Activated naive CD4-positive, alpha-beta T cell treated with anti-CD3 and anti-CD28 coated beads, Interleukin-2, amount 50 U/mL, for 72 hours (primary cell): ENCODE measurements at places on chromosomes 16 and 17. TPM values are rescaled to one million over a fixed set of nuclear protein-coding genes. Genes with fewer than 3 reads are reported as not detected.
A peak's percentile ranks its signal among the peaks of the same experiment; 100 is the strongest.

Gene MSLN
- total RNA-seq = not detected

GRCh38 chr16:8583732-8584131 is 6.6 kb downstream of the TMEM114 start:
- no peak for DNase-seq

DNA sequence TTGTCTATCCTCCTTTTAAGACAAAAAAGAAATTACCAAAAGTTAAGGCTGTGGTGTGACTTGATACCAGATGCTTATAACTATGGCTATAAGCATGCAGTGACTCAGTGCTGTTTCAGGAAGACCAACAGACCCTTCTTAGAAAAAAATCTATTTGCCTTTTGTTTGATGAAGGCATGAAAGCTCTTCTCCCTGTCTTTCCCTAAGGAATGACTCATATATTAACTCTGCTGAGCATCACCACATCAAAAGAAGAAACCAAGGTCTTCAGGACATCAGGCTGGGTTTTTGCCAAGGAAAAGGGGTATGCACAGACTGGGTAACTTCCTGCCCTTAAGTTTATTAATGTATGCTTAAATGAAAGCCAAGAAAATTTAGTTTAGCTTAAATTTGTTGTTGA is 47.1 kb downstream of the VMP1 start:
- no peak for DNase-seq

Gene SYCE1L
- 8.5 TPM for total RNA-seq

DNA sequence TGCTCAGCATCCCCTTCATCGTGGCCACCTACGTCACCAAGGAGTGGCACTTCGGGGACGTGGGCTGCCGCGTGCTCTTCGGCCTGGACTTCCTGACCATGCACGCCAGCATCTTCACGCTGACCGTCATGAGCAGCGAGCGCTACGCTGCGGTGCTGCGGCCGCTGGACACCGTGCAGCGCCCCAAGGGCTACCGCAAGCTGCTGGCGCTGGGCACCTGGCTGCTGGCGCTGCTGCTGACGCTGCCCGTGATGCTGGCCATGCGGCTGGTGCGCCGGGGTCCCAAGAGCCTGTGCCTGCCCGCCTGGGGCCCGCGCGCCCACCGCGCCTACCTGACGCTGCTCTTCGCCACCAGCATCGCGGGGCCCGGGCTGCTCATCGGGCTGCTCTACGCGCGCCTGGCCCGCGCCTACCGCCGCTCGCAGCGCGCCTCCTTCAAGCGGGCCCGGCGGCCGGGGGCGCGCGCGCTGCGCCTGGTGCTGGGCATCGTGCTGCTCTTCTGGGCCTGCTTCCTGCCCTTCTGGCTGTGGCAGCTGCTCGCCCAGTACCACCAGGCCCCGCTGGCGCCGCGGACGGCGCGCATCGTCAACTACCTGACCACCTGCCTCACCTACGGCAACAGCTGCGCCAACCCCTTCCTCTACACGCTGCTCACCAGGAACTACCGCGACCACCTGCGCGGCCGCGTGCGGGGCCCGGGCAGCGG is 3.2 kb downstream of the UTS2R start:
- no peak for DNase-seq

Gene SDR42E2
- 0.11 TPM for total RNA-seq

DNA sequence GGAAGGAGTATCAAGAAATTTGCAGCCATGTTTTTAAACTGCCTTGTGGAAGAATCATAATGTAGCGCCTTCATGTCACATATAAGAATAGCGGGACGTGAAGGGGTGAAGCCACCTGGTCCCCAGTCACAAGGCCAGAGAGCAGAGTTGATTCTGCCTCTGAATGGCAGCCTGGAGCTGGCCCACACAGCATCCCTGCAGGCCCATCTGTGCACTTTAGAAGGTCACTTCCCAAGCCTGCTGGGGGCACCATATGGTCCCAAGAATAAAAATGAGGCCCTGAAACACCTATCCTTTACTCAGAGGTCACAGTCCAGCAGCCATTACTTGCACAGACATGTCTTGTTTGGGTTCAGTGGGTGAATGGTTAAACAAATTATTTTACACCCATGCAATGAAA is 15.0 kb downstream of the CD300E start:
- DNase-seq = no peak

GRCh38 chr16:11306997-11307638 is 26.0 kb upstream of the PRM1 start:
- no peak for DNase-seq

Gene CCDC200
- 0.48 TPM for total RNA-seq

DNA sequence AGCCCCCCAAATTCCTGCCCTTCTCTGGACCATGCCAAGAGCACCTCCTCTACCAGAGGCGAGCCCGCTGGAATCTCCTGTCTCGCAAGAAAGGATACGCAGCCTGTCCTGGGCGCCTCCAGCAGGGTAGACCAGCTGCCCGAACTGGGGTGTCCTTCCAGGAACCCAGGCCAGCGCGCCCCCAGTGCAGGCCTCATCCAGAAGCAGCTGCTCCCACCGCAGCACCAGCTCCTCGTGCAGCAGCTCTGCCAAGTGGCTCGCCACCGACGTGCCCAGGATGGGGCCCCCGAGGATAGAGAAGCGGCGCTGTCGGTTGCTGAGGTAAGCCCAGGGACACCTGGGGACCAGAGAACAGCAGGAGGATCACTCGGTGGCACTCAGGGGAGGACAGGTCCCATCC is 4.8 kb downstream of the TAF1C start:
- no peak for DNase-seq

- no peak for DNase-seq
Measured at GRCh38 chr16:77359065-77359502, 75.8 kb downstream of the ADAMTS18 start.

Gene MPP2
- total RNA-seq = 6.0 TPM

DNA sequence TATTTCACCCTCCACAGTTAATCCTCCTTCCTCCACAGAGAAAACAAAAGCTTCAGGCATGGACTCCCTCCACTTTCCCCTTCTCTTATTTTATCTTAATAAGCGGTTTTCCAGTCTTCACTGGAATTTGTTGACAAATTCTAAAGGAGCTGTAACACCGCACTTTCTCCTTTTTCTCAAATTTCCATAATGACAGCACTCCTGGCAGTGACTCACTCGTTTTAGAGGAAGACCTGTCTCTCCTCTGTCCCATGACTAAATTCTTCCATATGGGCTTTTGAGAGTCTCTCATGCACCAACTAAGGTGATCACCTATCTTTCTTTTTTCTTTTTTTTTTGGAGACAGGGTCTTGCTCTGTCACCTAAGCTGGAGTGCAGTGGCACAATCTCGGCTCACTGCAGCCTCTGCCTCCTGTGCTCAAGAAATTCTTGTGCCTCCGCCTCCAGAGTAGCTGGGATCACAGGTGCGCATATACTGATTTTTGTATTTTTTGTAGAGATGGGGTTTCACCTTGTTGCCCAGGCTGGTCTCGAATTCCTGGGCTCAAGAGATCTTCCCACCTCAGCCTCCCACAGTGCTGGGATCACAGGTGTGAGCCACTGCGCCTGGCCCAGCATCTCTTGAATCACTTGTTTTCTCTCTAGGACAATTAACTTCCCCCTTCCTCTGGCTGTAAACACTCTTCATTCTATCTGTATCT is 7.7 kb downstream of the ITGAM start:
- no peak for DNase-seq

Gene RCVRN
- not detected for total RNA-seq

Gene SLC9A5
- total RNA-seq = 13.6 TPM

DNA sequence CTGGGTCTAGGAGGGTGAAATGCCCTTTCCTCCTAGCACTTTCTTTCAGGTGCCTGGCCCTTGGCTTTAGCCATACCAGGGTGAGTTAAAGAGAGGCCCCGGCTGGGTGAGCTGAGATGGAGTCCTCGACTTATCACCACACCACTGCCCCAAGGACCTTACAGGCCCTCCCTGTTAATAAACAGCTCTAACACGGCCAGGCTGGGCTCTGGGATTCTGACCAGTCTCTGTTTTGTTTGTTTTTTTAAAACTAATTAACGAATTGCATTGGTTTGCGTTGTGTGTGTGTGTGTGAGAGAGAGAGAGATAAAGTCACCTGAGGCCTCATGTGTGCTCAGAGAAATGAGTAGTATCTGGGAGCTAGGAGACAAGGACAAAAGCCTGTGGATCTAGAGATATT is 14.3 kb downstream of the MYL4 start:
- DNase-seq = no peak

DNA sequence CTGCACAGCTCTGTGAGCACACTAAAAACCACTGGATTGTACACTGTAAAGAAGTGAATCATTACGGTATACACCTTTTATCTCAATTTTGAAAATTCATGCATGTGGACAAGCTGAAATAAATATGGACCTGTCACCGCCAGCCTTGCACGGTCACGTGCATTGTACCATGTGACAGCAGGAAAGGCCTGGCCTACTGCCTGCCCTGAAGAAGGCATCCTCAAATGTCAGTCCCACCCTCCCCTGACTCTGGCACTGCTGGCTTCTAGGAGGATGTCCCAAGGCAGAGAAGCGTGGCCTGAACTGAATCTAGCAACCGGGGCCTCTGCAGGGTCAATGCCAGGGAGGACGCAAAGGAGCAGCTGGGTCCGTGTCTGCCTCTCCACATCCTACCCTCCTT is 34.6 kb downstream of the SLC38A8 start:
- DNase-seq = no peak

Gene HBA1
- total RNA-seq = not detected

DNA sequence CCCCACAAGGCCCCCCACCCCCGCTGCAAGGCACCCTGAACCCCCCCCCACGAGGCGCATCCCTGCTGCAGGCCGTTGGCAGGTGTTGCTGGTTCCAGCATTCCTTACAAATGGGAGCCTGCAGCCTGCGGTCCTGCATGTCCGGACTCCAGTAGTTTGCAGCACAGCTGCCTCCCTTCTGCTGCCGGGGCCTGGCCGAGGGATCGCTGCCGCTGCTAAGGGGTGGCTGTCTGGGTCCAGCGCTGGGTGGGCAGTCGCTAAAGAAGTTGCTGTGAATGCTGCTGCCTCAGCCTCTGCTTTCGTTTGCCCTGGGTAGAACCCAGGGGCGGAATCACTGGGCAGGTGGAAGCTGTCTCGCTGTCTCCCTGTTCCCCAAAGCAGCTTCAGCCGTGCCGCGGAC is 11.8 kb downstream of the UTS2R start:
- no peak for DNase-seq

Gene FOXN1
- total RNA-seq = not detected

- peak; percentile 50 for DNase-seq
Measured at GRCh38 chr17:79811011-79811867, 14.4 kb upstream of the CBX8 start.

Gene KATNB1
- 20.2 TPM for total RNA-seq

DNA sequence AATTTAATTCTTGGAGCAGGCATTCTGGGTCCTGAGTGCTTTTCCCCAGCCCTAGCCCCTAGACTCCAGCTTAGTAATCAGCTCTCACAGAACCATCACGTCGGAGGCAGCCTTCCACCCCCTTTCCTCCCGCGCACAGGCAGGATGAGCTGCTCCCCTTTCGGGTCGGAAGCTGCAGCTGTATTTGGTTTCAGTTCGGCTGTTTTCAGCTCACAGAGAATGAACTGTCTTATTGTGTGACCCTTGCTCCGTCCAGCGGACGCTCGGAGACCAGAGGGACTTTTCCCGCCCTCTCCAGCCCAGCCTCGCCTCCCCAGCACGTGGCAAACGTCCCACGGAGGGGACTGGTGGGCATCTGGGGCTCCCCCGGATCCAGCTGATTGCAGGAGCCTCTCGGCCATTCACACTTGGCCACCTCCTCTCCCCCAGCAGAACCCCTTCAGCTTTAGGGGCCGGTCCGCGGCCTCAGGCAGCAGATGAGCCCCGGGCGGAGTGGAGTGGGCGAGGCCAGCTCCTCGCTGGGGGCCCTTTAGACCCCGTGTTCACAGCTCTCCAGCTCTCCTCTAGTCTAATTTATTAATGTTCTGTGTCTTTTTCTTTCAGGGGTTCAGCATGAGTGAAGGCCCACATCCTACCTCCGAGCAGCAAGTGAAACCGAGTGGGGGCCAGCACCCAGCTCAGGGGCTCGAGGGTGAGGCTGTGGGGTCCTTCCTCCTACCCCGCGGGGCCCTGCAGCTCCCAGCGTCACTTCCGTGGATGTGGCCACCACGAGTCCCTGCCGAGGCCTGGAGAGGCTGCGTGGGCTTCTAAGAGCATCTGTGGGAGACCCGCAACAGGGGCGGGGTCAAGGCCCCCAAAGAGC is 863 bp upstream of the UTS2R start:
- DNase-seq = no peak

- DNase-seq = no peak
Measured at GRCh38 chr17:6304894-6305612, 129.9 kb downstream of the AIPL1 start.

DNA sequence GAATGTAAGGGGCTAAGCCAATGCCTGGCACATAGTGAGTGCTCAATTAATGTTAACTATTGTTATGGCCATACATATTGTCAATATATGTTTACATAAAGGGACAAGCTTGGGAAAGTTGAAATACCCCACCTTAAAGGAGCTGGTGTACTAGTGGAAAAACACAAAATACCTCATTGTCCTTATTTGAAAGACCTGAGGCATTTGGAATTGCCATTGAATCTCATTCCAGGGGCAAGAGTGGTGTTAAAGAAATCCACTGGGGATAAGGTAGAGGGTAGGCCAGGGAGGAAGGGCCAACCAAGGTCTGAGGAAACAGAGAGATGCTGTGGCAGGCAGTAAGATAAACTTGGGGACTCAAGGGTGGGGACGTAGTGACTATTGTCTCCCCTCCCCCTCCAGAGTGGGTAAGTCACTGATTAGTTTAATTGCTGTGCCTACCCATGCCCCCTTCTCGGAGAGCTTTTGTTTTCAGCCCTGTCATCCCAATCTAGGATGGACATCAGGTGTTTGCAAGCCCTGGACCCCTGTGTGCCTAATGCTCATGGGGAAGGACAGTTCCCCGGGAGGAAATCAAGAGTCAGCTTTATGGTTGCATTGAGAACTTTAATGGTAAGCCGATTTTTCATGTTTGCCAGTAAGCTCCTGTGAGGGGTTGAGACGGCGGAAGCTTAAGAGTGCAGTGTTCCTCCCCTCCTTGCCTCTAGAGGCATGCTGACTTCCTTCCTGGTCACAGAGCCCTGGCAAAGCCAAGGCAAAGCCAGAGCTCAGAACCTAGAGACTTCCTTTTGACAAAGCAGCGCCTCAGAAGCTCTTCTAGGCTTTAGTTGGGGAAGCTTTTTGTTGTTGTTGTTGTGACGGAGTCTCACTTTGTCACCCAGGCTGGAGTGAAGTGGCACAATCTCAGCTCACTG is 2.5 kb upstream of the HEATR9 start:
- no peak for DNase-seq

- no peak for DNase-seq
Measured at GRCh38 chr17:47633996-47634395, 15.7 kb upstream of the KPNB1 start.

DNA sequence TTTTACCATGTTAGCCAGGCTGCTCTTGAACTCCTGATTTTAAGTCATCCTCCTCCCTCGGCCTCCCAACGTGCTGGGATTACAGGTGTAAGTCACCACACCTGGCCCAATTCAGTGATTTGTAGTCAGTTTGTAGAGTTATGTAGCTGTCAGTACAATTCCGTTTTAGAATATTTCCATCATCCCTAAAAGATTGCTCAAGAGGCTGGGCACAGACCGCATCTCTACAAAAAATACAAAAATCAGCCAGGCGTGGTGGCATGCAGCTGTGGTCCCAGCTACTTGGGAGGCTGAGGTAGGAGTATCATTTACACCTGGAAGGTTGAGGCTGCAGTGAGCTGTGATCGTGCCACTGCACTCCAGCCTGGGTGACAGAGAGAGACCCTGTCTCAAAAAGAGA is 20.6 kb downstream of the RGS11 start:
- no peak for DNase-seq
